ENCODE measurements at places on chromosomes 16 and 17. TPM values are rescaled to one million over a fixed set of nuclear protein-coding genes. Genes with fewer than 3 reads are reported as not detected.
A peak's percentile ranks its signal among the peaks of the same experiment; 100 is the strongest.

SSTR5 gene
- 6.7 TPM for total RNA-seq

GRCh38 chr17:8898126-8898525 is 30.7 kb upstream of the PIK3R6 start:
- no peaks in the 10 kb centered on the region for H3K27me3 ChIP-seq
- H3K4me1 ChIP-seq, result no peaks in the 10 kb centered on the region
- H3K4me3 ChIP-seq, result no peak overlapping the region
- no peaks in the 10 kb centered on the region for H3K36me3 ChIP-seq
- no peak overlapping the region for H3K27ac ChIP-seq

GRCh38 chr17:2980904-2981246 is 82.5 kb downstream of the OR1D5 start:
- no peak overlapping the region for H3K4me3 ChIP-seq
- no peaks in the 10 kb centered on the region for H3K27me3 ChIP-seq
- H3K27ac ChIP-seq, result no peak overlapping the region
- no peak for DNase-seq

QPRT gene
- 13.9 TPM for total RNA-seq

RHBDL3 gene
- 0.13 TPM for total RNA-seq

DNA sequence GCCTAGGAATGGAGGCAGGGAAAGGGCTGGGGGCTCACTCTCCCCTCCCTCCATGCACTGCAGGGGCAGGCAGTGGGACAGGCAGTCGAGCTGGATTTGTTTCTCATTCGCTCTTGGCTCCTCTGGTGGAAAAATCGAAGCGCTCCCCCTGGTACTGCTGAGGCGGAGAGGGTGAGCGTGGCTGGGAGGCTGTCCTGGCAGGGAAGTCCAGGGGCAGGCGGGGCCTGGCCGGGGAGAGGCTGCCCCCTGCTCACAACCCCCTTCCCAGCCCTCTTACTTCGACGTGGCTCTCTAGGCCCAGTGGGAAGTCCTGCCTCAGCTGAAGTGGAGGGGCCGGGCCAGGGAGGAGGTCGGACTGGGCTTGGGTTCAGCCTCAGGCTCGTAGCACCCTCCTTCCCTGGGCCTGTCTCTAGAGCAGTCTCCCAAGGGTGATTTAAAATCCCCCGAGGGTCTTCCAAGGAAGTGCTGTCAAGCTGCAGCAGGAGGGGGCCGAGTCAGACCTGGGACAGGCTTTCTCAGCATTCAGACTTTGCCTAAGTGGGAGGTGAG is 16.5 kb upstream of the TMEM92 start:
- H3K27me3 ChIP-seq, result no peaks in the 10 kb centered on the region
- H3K4me3 ChIP-seq, result no peak overlapping the region
- no peaks in the 10 kb centered on the region for H3K4me1 ChIP-seq

NUP88 gene
- 57.9 TPM for total RNA-seq

DNA sequence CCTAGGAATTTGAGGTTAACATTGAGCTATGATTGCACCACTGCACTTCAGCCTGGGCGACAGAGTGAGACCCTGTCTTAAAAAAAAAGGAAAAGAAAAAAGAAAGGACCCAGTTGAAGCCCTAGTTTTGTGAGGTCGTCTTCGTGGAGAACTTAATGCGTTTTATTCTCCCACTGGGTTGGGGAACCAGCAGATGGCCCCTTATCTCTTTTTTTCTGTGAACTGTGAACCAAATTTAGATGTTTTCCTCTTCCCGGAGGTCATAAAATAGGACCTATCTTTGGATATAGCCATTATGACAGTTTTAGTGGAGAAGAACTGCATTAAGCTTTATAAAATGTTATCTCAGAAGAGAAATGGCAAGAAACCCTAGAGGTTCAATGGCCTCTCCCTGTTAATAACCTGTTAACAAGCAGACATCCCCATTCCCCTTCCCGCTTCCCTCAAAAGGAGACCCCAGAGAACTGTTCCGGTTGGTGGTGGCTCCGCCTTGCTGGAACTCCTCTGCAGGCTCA is 23.5 kb downstream of the KIAA0513 start:
- H3K27me3 ChIP-seq, result no peaks in the 10 kb centered on the region
- no peak overlapping the region for H3K27ac ChIP-seq
- no peaks in the 10 kb centered on the region for H3K36me3 ChIP-seq
- DNase-seq, result no peak
- peaks cover 11% of the 10 kb centered on the region for H3K4me1 ChIP-seq
- H3K4me3 ChIP-seq, result no peak overlapping the region

CDH3 gene
- total RNA-seq, result 61.3 TPM

ANKFN1 gene
- total RNA-seq, result 0.19 TPM

STAT3 gene
- total RNA-seq, result 327 TPM

GRCh38 chr16:27341549-27341948 is 27.8 kb downstream of the IL4R start:
- no peak for DNase-seq
- no peak overlapping the region for H3K27ac ChIP-seq
- H3K4me1 ChIP-seq, result no peaks in the 10 kb centered on the region
- H3K36me3 ChIP-seq, result peaks cover 8% of the 10 kb centered on the region
- H3K27me3 ChIP-seq, result no peaks in the 10 kb centered on the region

CLDN7 gene
- total RNA-seq, result 233 TPM

ADAMTS18 gene
- total RNA-seq, result 0.60 TPM

GRCh38 chr17:33980193-33980592 is 274.9 kb upstream of the CCL2 start:
- H3K27me3 ChIP-seq, result no peaks in the 10 kb centered on the region
- no peaks in the 10 kb centered on the region for H3K36me3 ChIP-seq
- H3K4me1 ChIP-seq, result no peaks in the 10 kb centered on the region

DNA sequence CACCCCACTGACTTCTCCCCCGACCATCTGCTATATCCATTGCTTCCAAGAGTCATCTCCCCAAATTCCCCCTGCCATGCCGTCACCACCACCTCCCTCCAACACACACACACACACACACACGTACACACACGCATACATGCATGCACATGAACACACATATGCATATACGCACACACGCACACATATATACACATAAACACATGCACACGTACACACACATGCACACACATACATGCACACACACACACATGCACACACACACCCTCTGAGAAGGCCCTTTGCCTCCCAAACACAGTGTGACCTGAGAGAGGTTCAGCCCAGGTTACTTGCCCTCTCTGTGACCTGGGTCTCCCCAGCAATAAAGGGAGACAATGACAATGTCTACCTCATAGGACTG is 95.1 kb downstream of the ZNF423 start:
- H3K27ac ChIP-seq, result no peak overlapping the region
- H3K27me3 ChIP-seq, result no peaks in the 10 kb centered on the region
- no peak overlapping the region for H3K4me3 ChIP-seq
- no peaks in the 10 kb centered on the region for H3K4me1 ChIP-seq
- no peak for DNase-seq
- no peaks in the 10 kb centered on the region for H3K36me3 ChIP-seq

DNA sequence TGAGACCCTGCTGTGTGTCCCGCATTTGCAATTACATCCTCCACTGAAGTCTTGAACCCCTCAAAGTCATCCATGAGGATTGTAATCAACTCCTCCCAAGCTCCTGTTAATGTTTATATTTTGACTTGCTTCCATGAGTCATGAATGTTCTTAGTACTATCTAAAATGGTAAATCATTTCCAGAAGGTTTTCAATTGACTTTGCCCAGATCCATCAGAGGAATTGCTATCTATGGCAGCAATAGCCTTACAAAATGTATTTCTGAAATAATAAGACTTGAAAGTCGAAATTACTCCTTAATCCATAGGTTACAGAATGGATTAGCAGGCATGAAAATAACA is 2.5 kb upstream of the C16orf87 start:
- no peak for DNase-seq
- no peak overlapping the region for H3K4me3 ChIP-seq
- no peaks in the 10 kb centered on the region for H3K27me3 ChIP-seq
- no peak overlapping the region for H3K27ac ChIP-seq
- no peaks in the 10 kb centered on the region for H3K36me3 ChIP-seq

DNA sequence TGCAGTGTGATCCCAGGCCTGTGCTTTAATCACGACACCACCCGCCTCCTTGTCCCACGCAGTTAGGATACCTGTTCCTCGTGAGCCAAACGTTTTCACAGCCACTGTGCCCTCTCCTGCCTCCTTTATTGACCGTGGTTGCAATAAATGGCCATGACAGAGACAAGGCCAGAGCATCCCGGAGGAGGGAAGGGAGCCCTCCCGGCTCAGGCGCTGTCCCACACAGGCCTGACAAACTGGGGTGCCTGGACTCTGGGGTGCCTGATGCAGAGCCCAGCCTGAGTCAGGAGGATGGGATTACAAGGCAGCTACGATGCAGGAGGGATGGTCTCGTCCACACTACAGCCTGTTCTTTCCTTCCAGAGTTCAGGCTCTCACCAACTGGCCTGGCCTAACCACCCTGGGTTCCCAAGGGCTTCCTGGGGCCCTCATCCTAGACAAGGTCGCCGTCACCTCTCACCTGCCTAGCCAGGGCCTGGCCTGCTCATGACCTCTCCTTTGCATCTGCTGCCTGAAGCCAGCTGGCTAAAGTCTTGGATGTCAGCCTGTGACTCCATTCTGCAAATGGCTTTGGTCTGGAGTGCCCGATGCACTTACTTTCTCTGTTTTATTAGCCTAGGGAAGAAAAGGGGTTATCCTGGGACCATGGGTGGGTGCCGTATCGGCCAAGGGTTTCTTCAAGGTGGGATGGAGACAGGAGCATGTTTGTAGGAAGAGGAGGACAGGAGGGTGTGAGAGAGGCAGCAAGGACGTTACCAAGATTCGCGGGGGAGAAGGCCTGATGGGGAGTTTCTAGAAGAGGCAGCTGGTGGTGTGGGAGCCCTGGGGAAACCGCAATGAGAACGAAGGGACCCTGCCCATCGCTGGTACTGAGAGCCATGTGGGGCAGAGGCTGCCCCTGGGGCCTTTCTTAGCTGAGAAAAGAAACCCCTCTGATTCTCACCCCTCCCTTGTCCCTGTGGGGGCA is 234.3 kb upstream of the TNRC6C start:
- H3K36me3 ChIP-seq, result no peaks in the 10 kb centered on the region
- no peak overlapping the region for H3K4me3 ChIP-seq
- no peak for DNase-seq
- H3K4me1 ChIP-seq, result no peaks in the 10 kb centered on the region

- no peak overlapping the region for H3K27ac ChIP-seq
- H3K36me3 ChIP-seq, result no peaks in the 10 kb centered on the region
- H3K4me1 ChIP-seq, result no peaks in the 10 kb centered on the region
- peaks cover 2% of the 10 kb centered on the region for H3K27me3 ChIP-seq
- DNase-seq, result no peak
Measured at GRCh38 chr17:35752471-35752870, 568 bp downstream of the GAS2L2 start.

HSD17B2 gene
- total RNA-seq, result 0.79 TPM

- no peak for DNase-seq
- H3K36me3 ChIP-seq, result no peaks in the 10 kb centered on the region
- H3K4me1 ChIP-seq, result no peaks in the 10 kb centered on the region
- H3K4me3 ChIP-seq, result no peak overlapping the region
- no peak overlapping the region for H3K27ac ChIP-seq
- H3K27me3 ChIP-seq, result no peaks in the 10 kb centered on the region
Measured at GRCh38 chr16:5523829-5524228, 426.2 kb upstream of the EEF2KMT start.

DNA sequence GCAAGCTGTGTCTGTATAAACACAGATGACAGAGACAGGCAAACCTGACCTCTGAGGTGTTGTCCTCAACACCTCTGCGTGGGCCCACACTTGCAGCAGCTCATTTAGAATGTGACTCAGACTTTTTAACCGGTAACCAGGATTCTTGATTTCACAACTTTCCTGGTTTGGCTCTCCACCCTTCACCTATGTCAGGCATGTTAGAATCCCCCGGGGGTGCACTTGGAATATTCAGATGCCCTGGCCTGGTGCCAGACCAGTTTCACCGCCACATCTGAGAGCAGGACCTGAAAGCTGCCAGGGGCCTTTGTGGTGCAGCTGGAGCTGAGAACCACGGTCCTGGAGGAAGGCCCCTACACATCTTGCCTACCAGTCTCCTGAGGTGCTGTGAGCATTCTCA is 4.8 kb downstream of the DHODH start:
- DNase-seq, result no peak
- H3K27ac ChIP-seq, result peak overlapping the region; percentile 3
- peaks cover 2% of the 10 kb centered on the region for H3K36me3 ChIP-seq
- no peaks in the 10 kb centered on the region for H3K27me3 ChIP-seq
- peaks cover 14% of the 10 kb centered on the region for H3K4me1 ChIP-seq

- H3K27me3 ChIP-seq, result peaks cover 2% of the 10 kb centered on the region
- no peak overlapping the region for H3K4me3 ChIP-seq
- H3K4me1 ChIP-seq, result no peaks in the 10 kb centered on the region
- H3K36me3 ChIP-seq, result no peaks in the 10 kb centered on the region
Measured at GRCh38 chr17:78235885-78236284, 4.5 kb downstream of the TMEM235 start.

DNA sequence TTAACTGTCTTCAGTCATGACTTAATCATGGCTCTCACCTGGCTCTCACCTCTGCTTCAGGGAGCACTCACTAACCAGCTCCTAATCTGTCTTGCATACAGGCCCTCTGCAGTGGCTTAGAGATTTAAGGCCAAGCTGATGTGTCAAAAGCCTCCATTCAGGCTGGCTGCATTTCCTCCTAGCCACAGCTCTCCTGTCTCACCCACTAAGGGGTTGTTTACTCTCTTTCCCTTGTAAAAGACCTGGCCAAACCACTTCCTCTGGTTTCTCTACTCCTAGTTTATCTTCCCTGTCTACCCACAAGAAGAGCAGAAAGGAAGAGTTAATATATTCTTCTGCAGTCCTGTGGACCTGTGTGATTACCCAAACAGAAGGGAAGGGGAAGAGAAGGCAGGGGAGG is 9.3 kb upstream of the ASIC2 start:
- H3K27ac ChIP-seq, result no peak overlapping the region
- no peaks in the 10 kb centered on the region for H3K36me3 ChIP-seq
- no peak overlapping the region for H3K4me3 ChIP-seq
- no peak for DNase-seq
